Stimulated activated CD4-positive, alpha-beta T cell treated with anti-CD3 and anti-CD28 coated beads, Interleukin-15, amount 100 ng/mL, for 1 hour (primary cell): ENCODE measurements at places on chromosomes 1 and 21.

- DNase-seq: no peak
Observed at GRCh38 chr1:177824508-177824982, 145.3 kb downstream of the SEC16B start.

GRCh38 chr1:234893725-234894630 is 234.7 kb downstream of the TOMM20 start:
- DNase-seq: no peak

DNA sequence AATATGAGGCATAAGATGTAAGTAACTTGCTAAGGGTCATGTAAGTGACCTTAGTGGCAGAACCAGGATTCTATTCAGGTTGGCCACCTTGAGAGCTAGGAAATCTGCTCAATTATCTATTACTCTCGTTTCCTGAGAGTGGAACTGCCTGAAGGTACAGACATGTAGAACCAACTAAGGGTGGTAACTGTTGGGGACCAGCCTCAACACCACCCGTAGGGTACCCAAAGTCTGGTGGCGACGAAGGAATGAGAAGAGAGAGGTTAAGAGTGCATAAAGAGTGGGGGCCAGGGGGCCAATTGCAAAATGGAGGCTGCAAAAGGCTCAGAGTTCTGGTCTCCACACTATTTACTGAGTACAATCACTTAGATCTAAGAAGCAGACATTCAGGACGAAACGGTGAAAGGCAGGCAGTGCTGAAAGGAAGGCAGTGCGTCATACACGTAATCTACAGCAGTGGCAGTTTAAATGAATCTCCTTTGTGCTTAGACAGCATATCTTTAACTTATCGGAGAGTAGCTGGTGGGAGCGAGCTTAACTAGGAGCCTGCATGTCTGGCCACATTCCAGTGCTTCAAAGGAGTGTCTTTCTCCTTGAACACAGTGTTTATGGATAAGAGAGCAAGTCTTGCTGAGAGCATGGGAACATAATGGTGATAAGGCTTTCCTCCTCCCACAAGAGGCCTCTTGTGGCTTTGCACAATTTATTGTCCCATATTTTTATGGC is 25.0 kb downstream of the SRSF4 start:
- no peak for DNase-seq

DNA sequence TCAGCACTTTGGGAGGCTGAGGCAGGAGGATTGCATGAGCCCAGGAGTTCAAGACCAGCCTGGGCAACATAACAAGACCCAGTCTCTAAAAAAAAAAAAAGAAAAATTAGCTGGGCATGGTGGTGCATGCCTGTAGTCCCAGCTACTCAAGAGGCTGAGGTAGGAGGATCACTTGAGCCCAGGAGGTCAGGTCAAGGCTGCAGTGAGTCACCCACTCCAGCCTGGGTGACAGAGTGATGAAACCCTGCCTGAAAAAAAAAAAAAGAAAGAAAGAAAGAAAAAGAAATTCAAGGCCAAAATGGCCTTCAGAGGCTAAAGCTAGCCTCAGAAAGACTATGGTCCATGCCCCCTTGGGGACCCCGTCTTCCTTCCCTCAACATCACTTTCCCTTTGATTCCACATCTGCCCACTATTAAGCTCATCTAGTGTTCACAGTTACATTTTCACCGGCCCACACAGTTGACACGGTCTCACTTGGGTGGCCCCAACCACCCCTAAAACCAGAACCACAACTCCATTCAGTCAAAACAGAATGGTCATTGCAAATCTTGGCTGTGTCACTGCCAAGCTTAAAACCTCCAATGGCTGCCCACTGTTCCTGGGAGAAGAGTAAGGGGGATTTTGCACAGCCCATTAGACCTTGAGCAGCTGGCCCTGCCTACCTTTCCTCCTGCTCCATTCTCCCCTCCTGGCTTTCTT is 2.1 kb upstream of the CAPN8 start:
- DNase-seq: no peak

DNA sequence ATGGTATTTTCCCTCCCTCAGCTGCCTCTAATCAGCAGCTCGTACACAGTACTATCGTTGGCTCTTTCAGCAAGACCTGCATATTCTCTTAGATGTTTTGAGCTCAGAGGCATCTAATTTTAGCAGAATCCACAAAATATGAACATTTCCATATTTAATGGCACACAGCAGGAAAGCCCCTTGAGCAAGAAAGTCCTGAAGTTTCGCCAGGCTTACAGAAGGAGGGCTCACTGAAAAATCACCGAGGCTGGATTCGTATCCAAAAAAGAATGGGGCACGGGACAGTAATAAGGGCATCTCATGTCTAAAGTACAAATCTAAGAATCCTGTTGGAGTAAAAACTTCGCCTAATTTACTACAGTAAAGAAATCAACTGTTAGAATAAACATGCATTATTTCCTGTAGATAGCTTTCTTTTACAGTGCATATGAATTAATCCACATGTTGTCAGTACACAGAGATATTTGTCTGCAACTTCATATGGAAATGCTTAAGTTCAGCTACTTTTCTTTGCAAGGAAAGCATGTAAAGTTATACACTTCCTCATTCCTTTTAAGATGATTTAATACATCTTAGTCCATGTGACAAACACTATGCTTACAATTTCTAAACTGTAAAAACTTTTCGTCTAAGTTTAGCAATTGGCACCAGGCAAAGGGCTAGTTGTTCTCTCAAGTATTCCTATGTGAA is 1205.3 kb upstream of the ADGRL4 start:
- no peak for DNase-seq

GRCh38 chr1:157932069-157932468 is 61.4 kb upstream of the KIRREL1 start:
- DNase-seq: no peak

DNA sequence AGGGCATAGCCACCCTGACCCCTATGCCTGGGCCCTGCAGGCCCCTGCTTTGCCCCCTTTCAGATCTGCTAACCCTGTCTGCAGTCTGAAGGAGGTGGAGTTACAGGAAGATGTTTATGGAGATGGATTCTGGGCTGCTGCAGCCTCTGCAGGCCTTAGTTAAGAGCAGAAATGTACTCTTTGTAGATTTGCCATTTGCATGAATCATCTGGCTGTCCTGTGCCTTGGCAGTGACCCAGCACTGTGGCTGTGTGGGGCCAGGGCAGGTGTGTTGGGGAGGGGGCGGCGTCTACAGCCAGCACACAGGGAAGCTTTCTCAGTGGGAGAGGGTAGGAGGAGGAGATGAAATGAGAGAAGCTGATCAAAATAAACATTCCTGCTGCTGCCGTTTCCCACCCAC is 867.3 kb downstream of the PLA2G4A start:
- no peak for DNase-seq

- DNase-seq: no peak
Observed at GRCh38 chr1:147539122-147539575, 2.2 kb upstream of the BCL9 start.

- no peak for DNase-seq
Observed at GRCh38 chr1:46406881-46407608, 12.9 kb downstream of the FAAH start.

DNA sequence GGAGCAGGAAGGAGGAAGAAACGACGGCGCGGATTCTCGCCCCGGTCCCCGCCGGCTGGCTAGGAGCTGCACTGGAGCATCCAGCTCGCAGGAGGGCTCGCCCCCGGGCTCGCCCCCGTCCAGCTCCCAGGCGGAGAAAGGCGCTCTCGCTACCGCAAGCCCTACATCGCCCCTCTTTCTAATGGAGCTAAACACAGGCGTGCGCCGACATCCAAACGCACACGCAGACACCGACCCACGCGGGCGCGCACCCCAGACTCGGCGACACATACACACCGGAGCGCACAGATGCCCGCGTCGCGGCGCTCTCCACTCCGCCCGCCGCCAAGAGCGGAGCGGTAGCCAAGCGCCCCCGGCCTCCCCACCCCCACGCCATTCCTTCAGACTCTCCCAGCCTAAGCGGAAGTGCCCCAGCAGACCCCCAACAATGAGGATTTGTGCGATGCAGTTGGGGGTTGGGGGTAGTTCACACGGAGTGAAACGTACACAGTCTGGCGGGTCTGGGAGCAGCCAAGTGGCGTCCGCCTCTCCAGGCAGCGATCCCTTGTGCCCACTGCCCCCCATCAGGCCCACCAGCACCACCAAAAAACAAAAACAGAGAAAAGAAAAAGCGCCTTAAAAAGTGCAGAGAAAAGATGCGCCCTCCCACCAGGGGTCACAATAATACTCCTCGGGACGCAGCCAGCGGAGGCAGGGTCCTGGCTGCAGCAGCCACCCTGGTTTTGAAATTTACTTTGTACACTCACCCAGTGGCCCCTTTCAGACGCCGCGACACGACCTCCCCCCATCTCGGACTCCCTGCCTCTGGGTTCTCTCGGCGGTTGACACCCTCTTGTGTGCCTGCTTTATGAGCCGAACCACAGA is 1.4 kb downstream of the DAB1 start:
- no peak for DNase-seq

DNA sequence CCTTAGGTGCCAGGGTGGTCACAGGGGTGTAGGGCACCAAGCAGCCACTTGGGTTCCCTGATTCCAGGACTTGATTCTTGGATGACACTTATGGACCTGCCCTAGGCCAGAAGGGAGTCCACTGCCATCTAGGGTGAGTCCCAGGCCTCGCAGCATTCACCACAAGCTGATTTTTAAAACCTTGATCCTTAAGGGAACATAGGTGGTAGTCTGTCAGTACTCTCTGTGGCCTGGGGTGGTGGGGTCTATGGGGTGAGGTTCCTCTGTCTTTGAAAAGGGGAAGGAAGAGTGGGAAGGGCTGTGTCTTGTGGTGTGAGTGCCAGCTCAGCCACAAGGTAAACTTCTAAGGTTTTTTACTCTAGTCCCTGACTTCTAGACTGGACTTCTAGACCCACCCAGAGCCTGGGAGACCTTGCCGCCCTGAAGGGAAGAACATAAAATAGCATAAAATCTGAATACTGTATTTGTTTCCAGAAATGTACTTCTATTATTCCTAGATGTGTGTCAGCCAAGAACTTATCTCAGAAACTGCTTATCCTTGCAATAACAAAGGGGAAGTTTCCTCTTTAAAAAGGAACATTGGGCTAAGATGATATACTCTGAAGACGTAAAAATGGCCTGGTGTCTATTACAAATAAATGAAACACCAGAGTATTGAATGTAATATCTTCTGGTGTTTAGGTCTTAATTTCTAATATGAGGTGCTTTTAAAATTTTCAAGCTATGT is 757.3 kb downstream of the LTN1 start:
- DNase-seq: no peak

- peak; percentile 82 for DNase-seq
Observed at GRCh38 chr1:229558460-229559335, at the start of gene ABCB10. Gene ABCB10 (minus strand): TSS chr1:229558707. CDS start chr1:229558652, 55 bp downstream.

DNA sequence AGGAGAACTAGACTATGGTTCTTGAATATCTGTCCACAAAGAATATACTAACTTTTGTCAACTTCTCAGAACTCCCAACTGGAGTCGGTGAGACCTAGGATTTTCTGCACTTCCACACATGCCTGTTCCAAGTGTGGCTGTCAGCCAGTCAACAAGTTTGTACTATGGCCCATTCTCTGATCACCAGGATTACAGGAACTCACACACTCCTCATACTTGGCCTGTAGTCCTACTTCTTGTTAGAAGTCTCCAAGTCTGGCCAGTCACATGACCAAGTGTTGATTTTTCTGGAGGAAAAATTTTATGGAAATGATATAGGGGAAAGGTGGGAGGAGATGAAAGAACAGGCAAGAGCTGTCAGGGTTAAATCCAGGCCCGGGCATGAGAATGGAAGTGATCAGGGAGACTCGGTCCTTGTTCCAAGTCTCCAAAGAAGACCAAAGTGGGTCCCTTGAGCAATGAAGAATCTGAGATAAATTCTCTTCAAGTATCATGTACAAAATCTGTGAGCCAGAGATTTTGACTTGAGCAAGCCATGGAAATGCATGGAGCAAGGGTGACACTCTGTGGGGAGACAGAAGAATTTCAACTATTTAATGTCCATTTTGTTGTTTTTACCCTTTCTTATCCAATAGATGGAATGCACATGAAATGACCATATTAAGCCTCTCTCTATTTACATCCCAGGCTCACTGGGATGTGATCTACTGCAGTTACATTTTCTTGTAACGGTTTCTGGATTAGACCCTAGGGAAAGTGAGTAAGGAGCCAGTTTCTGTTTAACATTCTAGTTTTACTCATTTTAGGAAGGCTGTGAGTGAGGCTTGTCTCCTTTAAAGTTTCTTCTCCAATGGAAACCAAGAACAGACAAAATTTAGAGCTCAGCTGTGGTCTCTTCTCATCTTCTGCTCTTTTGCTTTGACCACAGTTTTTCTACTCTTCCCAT is 320.9 kb downstream of the ASTN1 start:
- no peak for DNase-seq

- no peak for DNase-seq
Observed at GRCh38 chr21:36052860-36053714, 7.2 kb downstream of the SETD4 start.
